SJCRH30 (cell line): ENCODE measurements at places on chromosomes 4 and X.

GRCh38 chr4:55727746-55728145, 91.6 kb upstream of the NMU start:
- DNase-seq = peak; percentile 29

GRCh38 chr4:47550899-47551548, 65.9 kb downstream of the ATP10D start:
- no peak for DNase-seq

- peak; percentile 14 for DNase-seq
These were observed 41.8 kb downstream of the IGFBP7 start for GRCh38 chr4:57068237-57068981.

GRCh38 chr4:101952985-101953384, 162.5 kb downstream of the BANK1 start:
- DNase-seq = no peak

- DNase-seq = no peak
These were observed 16.4 kb downstream of the FGF2 start for GRCh38 chr4:122842984-122843531.

- no peak for DNase-seq
These were observed 67.4 kb downstream of the ZNF182 start for GRCh38 chrX:47936224-47936939.

DNA sequence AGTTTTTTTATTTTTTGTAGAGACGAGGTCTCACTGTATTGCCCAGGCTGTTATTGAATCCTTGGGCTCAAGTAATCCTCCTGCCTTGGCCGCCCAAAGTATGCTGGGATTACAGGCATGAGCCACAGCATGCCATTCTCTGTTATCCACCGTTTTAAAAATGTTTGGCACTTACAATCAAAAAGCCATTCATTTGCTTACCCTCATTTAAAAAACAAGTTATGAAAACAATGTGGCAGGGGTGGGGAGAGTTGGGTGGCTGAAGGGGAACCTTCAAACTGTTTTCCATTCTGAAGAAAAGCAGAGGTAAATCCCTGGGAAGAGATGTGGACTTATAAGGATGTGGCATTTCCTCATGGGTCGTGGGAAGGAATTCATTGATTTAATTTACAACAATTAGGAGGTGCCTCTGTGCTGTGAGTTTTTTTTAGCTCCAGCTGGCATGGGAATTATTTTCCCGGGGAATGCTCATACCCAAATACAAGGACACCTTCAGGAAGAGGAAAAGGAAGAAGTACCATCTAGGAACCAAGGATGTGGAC, 103.5 kb downstream of the MID1 start:
- DNase-seq = no peak

DNA sequence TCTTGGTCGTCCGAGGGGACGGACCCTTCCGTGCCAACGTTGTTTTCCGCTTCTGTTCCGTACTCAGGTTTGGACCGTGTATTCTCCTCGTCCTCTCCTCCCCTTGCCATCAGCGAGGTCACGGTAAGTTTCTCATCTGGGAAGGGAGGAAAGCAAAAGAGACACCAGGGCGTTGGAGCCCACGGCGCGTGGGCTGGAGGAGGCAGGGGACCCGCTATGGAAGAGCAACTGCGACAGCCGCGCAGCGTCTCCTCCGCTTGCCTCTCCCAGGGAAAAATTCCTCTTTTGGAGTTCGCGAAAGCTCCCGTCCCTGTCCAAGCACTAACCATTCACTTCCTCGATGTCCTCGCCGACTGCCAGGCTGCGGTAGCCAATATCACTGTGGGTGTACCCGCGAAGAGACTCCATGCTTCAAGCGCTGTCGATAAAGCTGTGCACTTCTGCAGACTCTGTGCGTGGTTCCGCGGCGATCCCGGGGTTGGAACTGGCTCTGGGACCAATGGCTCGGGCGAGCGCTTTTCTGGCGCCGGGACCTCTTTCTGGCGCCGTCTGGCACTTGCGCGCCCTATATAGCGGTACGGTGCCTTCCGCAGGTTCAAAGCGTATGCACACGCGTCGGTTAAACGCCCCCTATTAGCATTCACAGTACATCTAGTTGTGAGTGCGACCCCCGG, at the start of gene ESX1:
ESX1 (minus strand) TSS at position 492 of the 674 bp plus-strand sequence; CDS start at position 408, 84 bp downstream.
- DNase-seq = no peak

DNA sequence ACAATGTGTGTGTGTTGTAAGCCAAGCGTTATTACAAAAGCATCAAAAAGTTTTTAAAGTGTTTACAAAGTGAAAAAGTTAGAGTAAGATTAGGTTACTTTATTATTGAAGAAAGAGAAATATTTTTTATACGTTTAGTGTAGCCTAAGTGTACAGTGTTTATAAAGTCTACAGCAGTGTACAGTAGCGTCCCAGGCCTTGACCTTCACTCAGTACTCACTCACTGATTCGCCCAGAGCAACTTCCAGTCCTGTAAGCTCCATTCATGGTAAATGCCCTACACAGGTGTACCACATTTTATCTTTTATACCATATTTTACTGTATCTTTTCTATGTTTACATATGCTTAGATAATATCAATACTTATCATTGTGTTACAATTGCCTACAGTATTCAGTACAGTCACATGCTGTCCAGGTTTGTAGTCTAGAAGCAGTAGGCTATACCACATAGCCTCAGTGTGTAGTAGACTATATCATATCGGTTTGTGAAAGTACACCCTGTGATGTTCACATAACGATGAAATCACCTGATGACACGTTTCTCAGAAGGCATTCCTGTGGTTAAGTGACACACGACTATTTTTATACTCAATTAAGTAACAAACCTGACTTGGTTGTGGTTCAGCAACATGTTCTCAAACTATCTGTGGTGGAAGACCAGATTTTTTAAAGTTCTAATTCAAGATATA, 152.0 kb upstream of the EDNRA start:
- DNase-seq = no peak

GRCh38 chr4:184344899-184345572, 127.4 kb upstream of the ENPP6 start:
- no peak for DNase-seq

DNA sequence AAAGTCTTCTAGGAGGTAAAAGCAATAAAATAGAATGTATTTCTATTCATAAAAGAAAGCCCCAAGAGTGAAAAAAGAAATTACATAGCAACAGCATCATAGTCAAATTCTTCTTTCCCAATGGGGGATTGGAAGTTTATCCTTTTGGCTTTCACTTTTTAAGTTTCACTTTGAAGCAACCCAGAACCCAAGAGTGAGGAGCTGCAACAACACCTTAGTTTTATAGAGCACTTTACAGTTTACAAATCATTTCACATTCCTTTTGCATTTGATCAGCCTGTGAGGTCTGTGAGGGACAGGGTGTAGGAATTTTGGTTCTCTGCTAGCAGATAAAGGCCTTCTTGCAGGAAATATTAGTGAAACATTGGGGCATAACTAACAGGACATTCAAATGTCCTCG, 112.0 kb upstream of the NDP start:
- DNase-seq = no peak

- no peak for DNase-seq
These were observed 39.2 kb downstream of the FGFRL1 start for GRCh38 chr4:1050486-1051213.

GRCh38 chr4:65943076-65943475, 272.8 kb upstream of the EPHA5 start:
- DNase-seq = peak; percentile 83

GRCh38 chrX:129646566-129647417, 8.0 kb downstream of the APLN start:
- DNase-seq = no peak

DNA sequence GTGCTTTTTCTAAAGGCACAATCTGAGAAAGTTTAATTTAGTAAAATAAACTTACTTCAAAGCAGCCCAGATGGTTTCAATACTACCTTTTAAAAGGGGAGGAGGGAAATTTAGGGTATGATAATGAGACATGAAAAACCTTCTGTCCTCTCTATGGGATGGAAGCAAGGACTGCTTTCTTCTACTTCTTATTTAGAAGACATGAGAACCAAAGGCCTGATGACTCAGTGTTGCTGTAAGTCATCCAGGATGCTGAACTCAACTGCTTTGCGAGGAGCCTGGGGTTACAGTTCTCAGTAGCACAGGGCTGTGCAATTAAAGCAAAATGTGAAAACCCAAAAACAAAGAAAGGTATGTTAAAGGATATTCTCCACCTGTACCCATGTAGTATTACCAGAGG, 140.8 kb upstream of the EDNRA start:
- DNase-seq = no peak

GRCh38 chr4:144499777-144500176, 146.2 kb upstream of the HHIP start:
- no peak for DNase-seq

GRCh38 chr4:2599304-2599654, 62.8 kb downstream of the FAM193A start:
- DNase-seq = no peak

DNA sequence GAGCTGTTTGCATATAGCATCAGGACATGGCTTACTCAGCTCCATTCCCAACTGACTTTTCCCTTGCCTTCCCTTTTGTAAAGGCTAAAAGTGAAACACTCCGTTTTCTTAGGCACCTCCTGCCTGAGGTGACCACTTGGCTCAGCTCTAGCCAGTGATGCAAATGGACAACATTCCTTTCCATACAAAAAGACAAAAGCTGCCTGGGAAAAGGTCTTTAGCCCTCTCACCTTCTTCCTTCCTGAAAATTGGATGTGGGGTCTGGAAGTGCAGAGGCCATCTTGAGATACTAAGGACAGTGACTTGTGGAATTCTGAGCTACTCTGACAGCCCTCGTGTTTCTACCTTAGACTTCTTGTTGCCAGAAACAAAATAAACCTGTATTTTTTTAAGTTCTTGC, 27.7 kb upstream of the SFRP2 start:
- no peak for DNase-seq
